Muscle of leg (tissue), 16 donors: ENCODE measurements at places on chromosomes 6 and 20.
A peak's percentile ranks its signal among the peaks of the same experiment; 100 is the strongest.

DNA sequence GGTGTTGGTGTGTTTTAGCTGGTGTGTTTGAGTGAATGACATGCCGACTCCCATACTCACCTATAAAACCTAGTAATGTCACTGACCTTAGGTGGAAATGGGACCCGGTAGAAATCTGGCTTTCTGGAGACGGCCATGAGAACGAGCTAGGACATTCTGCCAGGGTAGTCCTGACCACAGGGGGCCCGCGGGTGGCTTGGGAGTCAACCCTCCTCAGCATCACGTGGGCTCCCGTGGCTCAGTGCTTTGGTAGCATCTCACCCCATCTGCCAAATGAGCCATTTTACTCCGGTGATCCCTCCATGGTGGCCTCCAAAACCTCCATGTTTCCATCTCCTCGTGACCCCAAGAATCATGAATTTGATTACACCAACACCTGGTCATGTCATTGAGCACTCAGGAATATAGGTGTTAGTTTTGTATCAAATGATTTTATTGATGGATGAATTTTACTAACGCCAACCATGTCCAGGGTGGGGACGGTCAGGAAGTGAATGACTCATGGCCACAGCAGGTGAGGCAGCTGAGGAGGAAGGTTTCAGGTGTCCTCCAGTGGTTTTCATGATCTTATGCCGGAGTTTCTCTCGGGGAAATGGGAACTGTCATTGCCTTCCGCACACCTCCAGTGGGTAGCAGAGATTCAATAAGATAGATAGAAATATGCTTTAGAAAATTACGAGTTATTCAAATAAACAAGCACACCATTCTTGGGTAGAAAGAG is 195.0 kb downstream of the SYNDIG1 start:
- H3K27ac ChIP-seq, result no peak overlapping the region
- peaks cover 5% of the 10 kb centered on the region for H3K36me3 ChIP-seq
- no peak for DNase-seq

DNA sequence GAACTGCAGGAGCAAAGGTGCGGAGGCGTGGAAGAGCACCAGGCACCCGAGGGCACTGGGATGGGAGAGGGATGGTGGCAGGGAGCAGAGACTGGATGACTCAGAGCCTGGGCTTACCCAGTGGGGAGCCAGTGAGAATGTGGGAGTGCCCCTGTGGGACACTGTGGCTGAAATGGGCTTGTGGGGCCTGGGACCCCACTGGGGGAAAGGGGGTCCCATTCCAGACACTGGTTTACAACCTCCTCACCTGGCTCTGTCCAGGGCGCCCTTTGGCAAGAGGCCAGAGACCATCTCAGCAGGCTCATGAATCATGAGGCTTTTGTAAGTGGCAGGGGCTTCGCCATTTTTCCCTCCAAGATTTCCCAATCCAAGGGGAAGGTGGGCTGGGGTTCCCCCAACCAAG is 124.0 kb upstream of the MAFB start:
- no peaks in the 10 kb centered on the region for H3K36me3 ChIP-seq
- no peak overlapping the region for H3K4me3 ChIP-seq
- DNase-seq, result no peak
- no peak overlapping the region for H3K27ac ChIP-seq
- peaks cover 6% of the 10 kb centered on the region for H3K4me1 ChIP-seq
- peaks cover 8% of the 10 kb centered on the region for H3K27me3 ChIP-seq

DNA sequence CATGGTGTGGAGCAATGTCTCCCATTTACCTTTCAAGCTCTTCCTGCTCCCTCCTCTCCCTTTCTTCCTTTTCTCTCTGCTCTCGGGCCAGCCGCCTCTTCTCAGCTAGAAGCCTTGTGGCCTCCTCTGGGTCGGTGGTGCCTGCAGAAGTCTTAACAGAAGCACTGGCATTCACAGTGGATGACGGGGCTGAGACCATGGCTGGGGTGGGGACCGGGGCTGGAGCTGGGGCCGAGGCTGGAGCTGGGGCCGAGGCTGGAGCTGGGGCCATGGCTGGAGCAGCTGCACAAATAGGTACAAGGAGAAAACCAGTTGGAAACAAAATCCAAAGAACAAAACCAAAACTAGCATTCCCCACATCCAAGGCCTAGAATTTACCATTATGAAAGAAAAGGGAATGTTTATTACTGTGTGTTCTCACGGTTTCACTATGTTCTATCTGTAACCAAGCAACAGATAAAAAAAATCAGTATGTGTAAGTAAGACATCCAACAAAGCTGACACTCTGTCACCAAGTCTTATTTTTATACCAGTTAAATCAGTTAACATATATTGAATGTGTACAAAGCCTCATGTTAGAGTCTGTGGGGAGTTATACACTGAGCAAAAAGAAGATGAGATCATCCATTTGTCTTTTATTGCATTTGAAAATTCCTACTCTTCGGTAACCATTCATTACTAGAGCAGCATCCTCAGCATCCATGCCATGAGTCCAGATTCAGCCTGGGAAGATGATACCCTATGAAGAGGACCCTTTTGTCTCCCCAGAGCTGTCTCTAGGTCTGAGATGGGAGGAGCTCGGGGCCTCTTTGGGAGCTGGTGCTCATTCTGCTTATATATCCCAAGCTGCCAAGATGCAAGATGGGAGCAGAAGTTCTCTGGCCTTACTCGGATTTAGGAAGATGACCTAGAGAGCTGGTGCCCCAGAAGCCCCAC is 73.0 kb upstream of the BCLAF1 start:
- no peaks in the 10 kb centered on the region for H3K4me1 ChIP-seq

GRCh38 chr20:21391972-21392352 is 5.4 kb downstream of the NKX2-4 start:
- H3K4me1 ChIP-seq, result peaks cover 5% of the 10 kb centered on the region
- peaks cover 5% of the 10 kb centered on the region for H3K36me3 ChIP-seq
- H3K4me3 ChIP-seq, result no peak overlapping the region

DNA sequence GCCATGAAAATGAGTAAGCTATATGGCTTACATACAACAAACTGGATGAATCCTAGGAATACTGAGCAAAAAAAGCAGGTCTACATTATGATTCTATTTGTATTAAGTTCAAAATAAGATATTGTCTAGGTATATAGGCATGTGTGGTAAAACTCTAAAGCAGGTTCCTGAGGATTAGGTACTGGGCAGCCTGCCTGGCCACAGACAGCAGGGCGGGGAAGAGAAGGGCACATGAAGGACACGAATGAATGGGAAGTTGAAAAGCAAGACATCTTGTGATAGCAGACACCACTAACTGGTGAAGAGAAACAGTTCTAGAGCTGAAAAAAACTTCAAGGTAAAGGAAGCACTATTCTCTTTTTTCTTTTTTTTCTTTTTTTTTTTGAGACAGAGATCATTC is 72.6 kb upstream of the SLC4A11 start:
- H3K27ac ChIP-seq, result no peak overlapping the region
- H3K27me3 ChIP-seq, result no peaks in the 10 kb centered on the region
- no peak for DNase-seq
- H3K4me1 ChIP-seq, result no peaks in the 10 kb centered on the region
- peaks cover 66% of the 10 kb centered on the region for H3K36me3 ChIP-seq
- no peak overlapping the region for H3K4me3 ChIP-seq

DNA sequence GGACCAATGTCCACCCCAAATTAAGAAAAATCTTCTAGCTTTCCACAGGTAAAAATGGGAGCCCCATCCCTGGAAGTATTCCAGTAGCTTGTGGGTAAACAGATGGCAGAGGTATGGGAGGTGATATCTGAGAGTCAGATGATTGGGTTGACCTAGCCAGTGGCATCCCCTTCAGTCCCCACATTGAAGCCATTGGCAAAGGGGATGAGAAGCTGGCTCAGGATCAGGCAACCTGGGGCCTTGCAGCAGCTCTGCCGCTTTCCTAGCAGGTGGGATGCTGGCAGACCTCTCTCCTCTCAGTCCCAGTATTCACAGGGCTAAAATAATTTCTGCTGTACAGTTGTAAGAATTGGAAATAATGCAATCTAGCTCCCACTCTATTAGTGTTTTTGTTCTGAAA is 108.9 kb upstream of the KCNG1 start:
- H3K4me1 ChIP-seq, result no peaks in the 10 kb centered on the region
- H3K36me3 ChIP-seq, result no peaks in the 10 kb centered on the region
- no peak overlapping the region for H3K4me3 ChIP-seq
- no peaks in the 10 kb centered on the region for H3K27me3 ChIP-seq
- no peak overlapping the region for H3K27ac ChIP-seq

- no peaks in the 10 kb centered on the region for H3K4me1 ChIP-seq
- H3K4me3 ChIP-seq, result no peak overlapping the region
- no peaks in the 10 kb centered on the region for H3K36me3 ChIP-seq
Observed at GRCh38 chr20:56653211-56653610, 24.1 kb downstream of the TFAP2C start.

DNA sequence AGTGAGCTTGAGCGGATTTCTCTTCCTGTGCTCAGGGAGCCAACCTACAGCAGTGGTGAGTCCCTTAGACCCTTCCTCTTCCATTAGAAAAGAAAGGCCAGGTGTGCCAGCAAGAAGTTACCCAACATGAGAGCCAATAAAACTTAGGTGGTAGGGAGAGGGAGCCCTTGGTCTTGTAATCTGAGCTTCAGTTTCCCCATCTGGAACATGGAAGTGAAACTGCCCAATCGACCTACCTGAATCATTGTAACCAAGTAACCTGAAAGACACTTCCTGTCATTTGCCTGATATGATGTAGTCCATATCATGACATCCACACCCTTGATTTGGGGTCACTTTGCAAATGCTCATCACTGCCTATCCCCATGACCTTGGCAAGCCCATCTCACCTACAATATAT is 66.4 kb downstream of the MDGA1 start:
- H3K4me3 ChIP-seq, result no peak overlapping the region
- H3K27me3 ChIP-seq, result peaks cover 13% of the 10 kb centered on the region
- peaks cover 8% of the 10 kb centered on the region for H3K4me1 ChIP-seq
- H3K36me3 ChIP-seq, result no peaks in the 10 kb centered on the region
- no peak overlapping the region for H3K27ac ChIP-seq

DNA sequence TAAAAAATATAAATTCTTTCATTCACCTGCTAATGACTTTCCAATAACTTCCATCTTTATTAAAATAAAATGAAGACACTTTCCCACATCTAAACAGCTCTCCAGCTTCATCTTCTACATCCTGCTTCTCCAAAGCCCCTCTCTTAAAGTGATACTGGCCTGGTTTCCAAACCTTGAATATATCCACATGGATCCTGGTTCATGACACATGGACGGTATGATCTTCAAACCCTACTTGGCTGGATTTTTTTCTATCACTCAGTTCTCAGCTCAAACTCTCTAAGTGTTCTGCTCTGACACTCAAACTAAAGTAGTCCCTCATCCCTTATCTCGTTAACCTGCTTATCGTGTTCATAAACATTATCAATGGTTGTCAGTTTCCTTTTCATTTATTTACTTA is 128.2 kb downstream of the PAK5 start:
- H3K36me3 ChIP-seq, result no peaks in the 10 kb centered on the region
- H3K4me3 ChIP-seq, result no peak overlapping the region
- H3K27ac ChIP-seq, result no peak overlapping the region
- H3K27me3 ChIP-seq, result no peaks in the 10 kb centered on the region
- no peaks in the 10 kb centered on the region for H3K4me1 ChIP-seq

GRCh38 chr6:80543598-80544222 is 437.2 kb downstream of the BCKDHB start:
- DNase-seq, result peak; percentile 27
- H3K4me1 ChIP-seq, result peaks cover 3% of the 10 kb centered on the region
- H3K27me3 ChIP-seq, result no peaks in the 10 kb centered on the region
- H3K36me3 ChIP-seq, result no peaks in the 10 kb centered on the region
- H3K27ac ChIP-seq, result no peak overlapping the region
- no peak overlapping the region for H3K4me3 ChIP-seq
